ENCODE measurements at places on chromosomes 1 and 21.

DNA sequence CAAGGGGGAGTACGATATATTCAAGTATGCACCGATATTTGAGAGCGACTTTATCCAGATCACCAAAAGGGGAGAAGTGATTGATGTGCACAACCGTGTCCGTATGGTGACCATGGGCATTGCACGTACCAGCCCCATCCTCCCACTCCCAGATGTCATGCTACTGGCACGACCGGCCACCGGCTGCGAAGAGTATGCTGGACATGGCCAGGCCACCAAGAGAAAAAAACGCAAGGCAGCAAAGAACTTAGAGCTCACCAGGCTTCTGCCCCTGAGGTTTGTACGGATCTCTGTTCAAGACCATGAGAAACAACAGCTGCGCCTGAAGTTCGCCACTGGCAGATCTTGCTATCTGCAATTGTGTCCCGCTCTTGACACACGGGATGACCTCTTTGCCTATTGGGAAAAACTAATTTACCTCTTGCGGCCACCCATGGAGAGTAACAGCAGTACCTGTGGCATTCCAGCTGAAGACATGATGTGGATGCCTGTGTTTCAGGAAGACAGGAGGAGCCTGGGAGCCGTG is 16.5 kb downstream of the ATF3 start:
- DNase-seq, result no peak

GRCh38 chr1:176539018-176539417 is 76.0 kb downstream of the PAPPA2 start:
- DNase-seq, result no peak

DNA sequence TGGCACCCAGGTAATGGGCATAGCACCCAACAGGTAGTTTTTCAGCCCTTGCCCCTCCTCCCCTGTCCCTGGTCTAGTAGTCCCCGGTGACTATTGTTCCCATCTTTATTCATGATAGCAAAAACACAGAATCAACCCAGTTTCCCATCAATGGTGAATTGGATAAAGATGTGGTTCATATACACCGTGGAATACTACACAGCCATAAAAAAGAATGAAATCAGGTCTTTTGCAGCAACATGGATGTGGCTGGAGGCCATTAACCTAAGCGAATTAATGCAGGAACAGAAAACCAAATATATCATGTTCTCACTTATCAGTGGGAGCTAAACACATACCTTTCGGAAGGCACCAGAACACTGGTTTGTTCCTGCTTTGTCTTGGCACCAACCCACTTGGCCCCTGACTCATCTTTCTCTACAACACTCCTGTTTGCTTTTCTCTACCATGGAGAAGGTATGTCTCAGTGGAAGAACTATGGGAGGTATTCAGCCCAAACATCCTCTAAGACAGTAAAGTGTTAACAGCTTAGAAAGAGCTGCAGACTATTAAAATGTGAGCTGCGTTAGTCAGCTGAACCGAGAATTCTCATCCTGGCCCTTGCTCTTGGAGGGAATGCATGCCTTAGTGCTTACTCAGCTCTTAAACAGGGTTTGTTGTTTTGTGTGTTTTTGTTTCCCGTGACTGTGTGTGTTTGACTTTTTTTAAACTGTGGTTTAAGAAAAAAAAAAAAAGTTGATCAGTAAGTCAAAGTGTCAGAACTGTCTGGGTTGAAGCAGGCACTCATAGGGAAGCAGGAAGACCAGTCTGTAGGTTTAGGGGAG is 203.0 kb downstream of the TOMM20 start:
- no peak for DNase-seq

- peak; percentile 5 for DNase-seq
Measured at GRCh38 chr1:6727535-6727934, 25.9 kb upstream of the DNAJC11 start.

DNA sequence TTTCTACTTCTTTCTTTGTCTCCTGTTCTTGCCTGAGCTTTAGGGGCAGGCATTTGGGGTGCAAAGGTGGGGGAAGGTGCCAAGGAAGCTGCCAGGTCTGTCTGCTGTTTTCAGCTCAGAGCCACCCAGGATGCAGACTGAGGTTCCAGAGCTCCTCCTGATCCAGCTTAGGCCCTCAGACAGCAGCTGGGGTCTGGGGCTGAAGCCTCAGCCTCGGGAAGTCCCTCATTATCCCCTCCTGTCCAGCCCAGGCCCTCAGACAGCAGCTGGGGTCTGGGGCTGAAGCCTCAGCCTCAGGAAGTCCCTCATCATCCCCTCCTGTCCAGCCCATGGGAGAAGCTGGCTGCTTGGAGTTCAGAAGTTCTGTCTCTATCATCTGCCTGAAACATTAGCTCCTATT is 257.7 kb upstream of the CSF3R start:
- no peak for DNase-seq

DNA sequence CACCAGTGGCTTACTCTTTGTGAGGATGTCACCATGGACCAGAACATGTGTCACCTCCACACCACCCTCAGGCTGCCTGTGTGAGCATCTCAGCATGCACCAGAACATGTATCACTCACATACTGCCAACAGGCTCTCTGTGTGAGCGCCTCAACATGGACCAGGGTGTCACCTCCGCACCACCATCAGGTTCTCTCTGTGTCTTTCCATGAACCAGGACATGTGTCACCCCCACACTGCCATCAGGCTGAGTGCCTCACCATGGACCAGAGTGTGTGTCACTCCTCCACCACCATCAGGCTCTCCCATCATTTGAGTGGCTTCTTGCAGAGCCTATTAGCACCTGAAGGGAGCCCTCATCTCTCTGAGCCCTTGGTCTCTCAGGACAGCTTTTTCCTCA is 125.2 kb downstream of the ZNF648 start:
- DNase-seq, result no peak

DNA sequence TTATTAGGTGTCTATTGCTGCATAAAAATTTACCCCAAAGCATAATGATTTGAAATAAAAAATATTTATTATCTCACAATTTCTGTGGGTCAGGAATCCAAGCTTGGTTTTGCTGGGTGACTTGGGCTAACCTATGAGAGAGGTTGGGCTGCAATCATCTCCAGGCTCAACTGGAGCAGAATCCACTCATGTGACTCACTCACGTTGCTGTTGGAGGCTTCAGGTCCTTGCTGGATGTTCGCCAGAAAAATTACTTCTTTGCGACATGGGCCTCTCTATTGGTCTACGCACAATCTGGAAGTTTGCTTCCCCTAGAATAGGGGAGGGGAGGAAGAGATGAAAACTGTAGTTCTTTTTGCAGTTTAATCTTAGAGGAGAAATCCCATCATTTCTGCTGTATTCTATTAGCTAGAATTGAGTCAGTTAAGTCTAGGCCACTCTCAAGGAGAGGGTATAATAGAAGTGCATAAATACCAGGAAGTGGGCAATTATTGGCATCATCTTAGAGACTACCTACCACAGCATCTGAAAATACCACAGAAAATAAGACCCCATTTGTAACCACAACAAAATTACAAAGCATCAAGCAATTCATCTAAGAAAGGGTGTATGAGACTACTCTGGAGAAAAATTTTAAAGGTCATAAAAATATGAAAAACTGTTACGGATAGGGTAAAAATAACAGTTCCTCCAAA is 5.7 kb upstream of the FASLG start:
- DNase-seq, result no peak

GRCh38 chr1:92922356-92923035 is 38.8 kb downstream of the DIPK1A start:
- no peak for DNase-seq

All from effector memory CD4-positive, alpha-beta T cell (primary cell).